ENCODE measurements at places on chromosomes 13 and 19.
A peak's percentile ranks its signal among the peaks of the same experiment; 100 is the strongest.

- DNase-seq, result no peak
Observed at GRCh38 chr13:43077046-43077445, 53.7 kb downstream of the DNAJC15 start.

- no peak for DNase-seq
Observed at GRCh38 chr13:45296259-45296658, 44.7 kb downstream of the TPT1 start.

DNA sequence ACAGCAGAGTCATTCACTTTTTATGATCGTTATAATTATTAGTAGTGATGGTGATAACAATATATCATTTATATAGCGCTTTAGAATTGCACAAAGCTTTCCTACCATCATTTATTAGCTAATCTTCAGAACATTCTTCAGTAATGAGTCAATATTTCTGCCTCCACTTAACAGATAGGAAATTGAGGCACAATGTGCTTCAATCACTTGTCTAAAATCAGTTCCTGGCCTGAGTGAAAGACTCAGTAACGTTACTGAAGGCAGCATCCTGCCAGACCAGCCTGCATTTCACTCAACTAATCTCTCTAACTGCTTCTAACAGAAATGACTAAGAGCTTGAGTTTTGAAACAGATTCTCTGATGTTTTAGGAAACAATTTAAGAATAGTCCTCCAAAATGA is 412.1 kb downstream of the MZT1 start:
- DNase-seq, result no peak

- DNase-seq, result no peak
Observed at GRCh38 chr13:57665481-57665880, 33.9 kb downstream of the PCDH17 start.

GRCh38 chr13:37648609-37649008 is 50.0 kb upstream of the POSTN start:
- no peak for DNase-seq

DNA sequence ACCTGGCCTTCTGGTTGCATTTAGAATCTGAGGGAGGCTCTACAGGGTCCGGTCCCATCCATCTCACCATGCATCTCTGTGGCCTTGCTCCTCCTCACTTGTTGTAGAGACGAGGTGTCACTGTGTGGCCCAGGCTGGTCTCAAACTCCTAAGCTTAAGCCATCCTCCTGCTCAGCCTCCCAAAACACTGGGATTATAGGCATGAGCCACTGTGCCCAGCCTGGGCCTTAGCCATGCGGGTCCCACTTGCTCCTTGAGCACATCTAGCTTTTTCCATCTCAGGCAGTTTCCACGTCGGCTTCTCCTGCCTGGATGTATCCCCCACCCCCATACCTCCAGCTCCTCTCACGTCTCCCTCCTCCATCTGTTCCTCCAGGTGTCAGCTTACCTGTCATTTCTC is 9.8 kb downstream of the ELSPBP1 start:
- no peak for DNase-seq

DNA sequence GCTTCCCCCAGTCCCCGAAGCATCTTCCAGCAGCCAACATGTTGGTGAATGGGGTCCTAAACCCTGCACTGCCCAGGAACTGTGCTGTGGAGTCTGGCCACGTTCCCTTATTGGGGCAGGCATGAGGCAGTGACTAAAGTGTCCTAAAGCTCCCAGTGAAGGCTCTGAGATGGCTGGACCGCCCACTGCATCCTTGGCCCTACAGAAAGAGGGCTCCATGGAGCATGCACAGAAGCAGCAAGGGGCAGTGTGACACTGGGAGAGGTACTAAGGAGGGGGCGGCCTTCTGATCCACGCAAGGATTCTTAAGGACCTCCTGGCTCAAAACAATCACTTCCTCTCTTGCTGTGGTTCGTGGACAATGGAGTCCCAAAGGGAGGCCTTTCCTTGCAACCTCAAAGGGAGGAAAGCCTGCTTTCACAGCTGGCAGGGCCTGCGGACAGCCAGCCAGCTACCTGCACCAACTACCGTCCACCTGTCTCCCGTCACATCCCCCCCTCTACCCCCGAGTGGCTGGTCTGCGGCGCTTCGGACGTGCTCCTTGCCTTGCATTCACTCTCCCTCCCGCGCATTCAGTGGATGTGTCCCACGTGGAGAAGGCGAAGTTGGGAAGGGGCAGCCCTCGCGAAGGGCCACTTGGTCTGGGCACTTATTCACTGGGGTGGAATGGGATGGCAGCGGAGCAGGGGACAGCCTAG is 63.9 kb upstream of the STARD13 start:
- no peak for DNase-seq

- DNase-seq, result no peak
Observed at GRCh38 chr13:50629497-50629896, 214.0 kb downstream of the DLEU7 start.

- no peak for DNase-seq
Observed at GRCh38 chr19:13068085-13068846, 34.4 kb downstream of the LYL1 start.

DNA sequence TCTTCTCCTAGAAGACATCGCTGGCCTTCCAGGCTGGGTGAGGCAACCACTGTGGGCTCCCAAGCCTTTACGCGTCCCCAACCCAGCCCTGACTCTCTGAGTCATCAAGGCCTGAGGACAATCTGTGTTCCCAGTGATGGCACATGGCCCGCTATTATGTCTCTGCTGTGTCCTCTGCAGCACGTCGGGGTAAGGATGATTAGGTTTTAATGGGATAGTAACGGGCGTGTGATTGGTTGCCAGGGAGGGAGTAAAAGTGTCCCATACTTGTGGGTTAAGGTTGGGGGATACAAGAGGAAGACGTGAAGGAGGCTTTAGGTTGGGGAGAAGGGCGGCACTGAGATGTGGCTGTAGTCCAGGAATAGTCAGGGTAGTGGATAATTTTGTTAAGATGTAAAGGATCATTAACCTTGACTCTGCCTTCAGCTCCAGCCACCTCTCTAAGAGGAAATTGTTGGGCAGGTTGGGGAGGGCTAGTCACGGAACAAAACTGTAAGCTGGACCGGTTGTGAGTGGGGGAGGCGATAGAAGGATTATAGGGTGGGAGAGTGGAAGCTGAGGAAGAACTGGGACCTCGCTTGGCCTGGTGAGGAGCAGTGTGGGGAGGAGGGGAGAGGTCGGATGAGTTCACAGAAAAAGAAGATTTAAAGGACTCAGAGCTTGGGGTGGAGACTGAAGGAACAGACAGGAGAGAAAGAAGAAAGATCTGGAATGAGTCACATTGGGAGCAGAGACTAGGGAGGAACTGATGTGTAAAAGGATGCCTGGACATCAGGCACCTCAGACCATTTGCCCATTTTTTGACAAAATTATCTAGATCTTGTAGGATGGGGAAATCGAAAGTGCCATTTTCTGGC is 27.9 kb upstream of the IGFL1 start:
- no peak for DNase-seq

GRCh38 chr13:18944501-18945068 is 237.0 kb downstream of the TUBA3C start:
- DNase-seq, result no peak

GRCh38 chr19:33785795-33786194 is 10.9 kb upstream of the KCTD15 start:
- no peak for DNase-seq

GRCh38 chr13:59658738-59659330 is 504.9 kb downstream of the DIAPH3 start:
- no peak for DNase-seq

DNA sequence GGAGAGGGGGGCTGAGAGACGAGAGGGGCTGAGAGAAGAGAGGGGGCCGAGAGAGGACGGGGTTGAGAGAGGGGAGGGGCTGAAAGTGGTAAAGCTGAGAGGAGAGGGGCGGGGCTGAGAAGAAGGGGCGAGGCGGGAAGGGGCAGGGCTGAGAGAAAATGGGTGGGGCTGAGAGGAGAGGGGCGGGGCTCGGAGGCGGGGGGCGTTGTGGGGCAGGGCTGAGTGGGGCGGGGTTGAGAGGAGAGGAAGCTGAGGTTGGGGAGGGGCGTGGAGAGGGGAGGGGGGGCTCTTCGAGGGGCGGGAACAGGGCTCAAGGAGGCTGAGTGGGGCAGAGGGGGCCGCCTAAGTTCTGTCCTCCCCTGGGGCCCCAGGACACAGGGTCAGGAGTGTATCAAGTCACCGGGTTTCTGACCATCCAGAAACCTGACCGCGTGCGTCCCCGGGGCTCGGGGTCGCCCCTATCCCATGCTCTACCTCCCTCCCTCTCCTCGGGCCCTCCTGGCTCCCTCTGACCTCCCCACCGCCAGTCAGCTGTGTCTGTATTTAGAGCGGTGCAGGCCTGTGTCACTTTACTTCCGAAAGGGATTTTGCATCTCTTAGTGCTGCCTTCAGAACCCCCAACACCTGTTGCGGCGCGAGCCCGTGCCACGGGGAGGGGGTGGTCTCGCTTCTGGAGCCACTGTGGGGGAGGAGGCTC is 38.6 kb upstream of the SEMA6B start:
- peak; percentile 40 for DNase-seq

- no peak for DNase-seq
Observed at GRCh38 chr13:112940236-112940635, 28.8 kb upstream of the MCF2L start.

GRCh38 chr13:60260440-60260839 is 96.7 kb upstream of the DIAPH3 start:
- no peak for DNase-seq

- DNase-seq, result no peak
Observed at GRCh38 chr13:48494874-48495273, 38.0 kb downstream of the RCBTB2 start.

DNA sequence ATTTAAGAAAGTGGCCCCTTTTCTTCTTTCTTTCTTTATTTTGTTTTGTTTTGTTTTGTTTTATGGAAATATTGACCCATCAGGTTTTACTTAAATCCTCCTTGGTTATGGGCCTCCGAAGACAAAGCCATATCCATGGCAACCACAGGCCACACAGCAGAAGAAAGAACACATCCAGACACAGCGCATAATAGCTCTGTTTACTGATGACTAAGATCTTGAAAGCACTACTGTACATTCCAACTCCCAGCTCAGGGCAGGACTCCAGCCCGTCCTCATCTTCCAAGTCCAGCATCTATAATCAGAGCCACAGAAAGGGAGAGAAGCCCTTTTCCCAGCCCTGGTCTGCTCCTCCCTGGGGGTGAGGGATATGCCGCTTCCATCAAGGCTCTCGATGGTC is 84.3 kb downstream of the NUFIP1 start:
- no peak for DNase-seq

DNA sequence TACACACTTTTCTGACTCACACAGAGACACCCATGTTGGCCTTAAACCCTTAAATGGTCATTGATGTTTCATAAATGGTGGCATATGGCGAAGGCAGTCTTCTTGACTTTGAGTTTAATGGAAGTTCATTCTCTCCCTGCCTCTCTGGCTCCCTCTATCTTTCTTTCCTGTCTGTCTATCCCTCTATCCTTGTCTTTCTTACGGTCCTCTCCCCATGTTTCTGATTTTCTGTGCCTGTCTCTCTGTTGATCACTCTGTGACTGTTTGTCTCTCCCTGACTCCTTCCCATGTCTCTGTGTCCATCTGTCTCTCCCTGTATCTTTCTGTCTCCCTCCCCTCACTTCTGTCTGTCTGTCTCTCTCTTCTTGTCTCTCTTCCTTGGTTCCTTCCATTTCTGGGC is 43.2 kb upstream of the SHKBP1 start:
- no peak for DNase-seq

DNA sequence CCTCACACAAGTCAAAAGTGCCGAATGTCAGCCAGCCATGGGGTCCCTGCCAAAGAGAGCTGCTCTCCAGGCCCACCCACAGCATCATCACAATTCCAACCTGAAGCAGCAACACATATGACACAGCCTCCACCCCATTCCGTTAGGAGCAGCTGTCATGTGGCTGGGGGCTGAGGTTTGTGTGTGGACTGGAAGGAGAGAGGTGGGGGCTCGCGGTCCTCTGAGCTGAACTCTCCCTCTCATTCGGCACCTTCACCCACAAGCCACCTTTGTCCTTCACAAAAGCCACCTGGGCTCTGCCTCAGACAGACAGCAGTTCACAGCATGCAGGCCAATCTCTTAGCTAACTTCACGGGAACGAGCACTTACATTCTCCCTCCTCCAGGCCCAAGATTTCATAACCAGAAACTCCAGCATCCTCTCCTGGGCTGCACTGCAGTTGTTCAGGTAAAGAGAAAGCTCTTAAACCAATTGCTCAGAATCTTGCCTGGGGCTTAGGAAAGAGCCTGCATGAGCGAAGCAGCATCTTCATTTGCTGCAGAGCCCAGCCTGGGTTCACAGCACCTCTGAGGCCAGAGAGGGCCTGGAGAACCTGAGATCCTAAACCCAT is 7.2 kb downstream of the RAB20 start:
- DNase-seq, result no peak

Measured in stimulated activated CD4-positive, alpha-beta T cell treated with anti-CD3 and anti-CD28 coated beads, Interleukin-4, amount 100 ng/mL, for 24 hours (primary cell).